ENCODE measurements at places on chromosomes 4 and X.

- no peak for DNase-seq
Observed at GRCh38 chrX:79165806-79166205, 21.3 kb downstream of the GPR174 start.

- no peak for DNase-seq
Observed at GRCh38 chr4:555566-556275, 20.4 kb downstream of the TMEM271 start.

DNA sequence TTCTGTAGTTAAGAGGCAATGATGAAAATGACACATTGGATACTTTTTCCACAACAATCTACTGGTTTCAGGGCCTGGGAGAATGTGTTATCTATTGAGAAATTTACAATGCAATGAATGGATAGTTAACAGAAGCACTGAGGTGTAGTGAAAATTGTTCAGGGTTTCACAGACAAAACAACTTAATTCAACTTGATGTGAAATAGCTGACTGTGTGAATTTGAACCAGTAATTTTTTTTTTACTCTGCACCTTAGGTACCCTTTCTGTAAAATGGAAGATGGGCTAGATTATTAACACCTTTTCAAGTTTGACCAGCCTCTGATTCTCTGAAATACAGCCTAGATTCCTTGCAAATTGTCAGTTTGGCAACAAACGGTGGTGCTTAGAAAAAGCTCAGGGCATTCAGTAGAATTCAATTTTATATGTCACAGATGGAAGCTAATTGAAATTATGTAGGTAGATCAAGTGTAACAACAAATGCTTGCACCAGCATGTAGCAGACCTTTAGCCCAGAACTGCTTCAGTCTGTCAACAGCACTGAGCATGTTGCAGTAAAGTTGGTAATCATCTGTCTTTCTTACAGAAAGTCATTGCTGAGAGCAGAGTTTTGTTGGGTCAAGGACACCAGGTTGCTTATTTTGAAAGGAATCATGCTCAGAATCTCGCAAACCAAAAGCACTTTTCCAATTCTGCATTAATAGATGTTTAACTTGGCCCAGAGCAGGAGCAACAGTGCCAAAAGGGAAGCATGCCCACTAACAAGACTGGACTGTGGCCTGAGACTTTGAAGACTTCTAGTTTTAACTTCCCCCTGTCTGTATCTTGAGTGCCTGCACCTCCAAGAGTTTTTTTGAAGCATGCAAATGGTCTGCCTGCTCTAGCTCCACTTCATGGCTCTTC lies 526.6 kb downstream of the PACRGL start:
- no peak for DNase-seq

GRCh38 chr4:36256398-36256891 lies 12.1 kb upstream of the ARAP2 start:
- no peak for DNase-seq

- no peak for DNase-seq
Observed at GRCh38 chr4:113560579-113560978, 201.0 kb downstream of the CAMK2D start.

DNA sequence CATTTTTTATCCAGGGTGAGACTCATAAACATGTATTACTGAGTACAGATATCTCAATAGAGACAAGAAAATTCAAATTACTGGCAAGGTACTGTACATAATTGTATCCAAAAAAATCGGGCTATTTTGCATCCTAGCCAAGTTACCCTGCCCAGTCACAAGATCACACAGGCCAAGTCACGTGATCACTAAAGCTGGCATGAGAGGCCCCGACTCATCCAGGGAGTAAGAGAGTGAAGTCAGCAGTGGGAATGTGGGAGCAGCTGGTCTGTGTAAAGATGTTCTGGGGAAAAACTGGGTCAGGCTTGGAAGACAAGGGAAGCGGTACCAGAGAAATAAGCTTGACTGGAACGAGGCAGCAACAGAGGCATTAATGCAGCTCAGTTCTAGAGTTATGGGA lies 119.3 kb upstream of the STS start:
- no peak for DNase-seq

GRCh38 chrX:68699960-68700746 lies 52.7 kb downstream of the STARD8 start:
- no peak for DNase-seq

GRCh38 chr4:86007042-86007441 lies 352.8 kb downstream of the MAPK10 start:
- no peak for DNase-seq

- no peak for DNase-seq
Observed at GRCh38 chr4:124642846-124643245, 69.7 kb downstream of the ANKRD50 start.

- DNase-seq: no peak
Observed at GRCh38 chr4:24768006-24768405, 27.4 kb upstream of the SOD3 start.

DNA sequence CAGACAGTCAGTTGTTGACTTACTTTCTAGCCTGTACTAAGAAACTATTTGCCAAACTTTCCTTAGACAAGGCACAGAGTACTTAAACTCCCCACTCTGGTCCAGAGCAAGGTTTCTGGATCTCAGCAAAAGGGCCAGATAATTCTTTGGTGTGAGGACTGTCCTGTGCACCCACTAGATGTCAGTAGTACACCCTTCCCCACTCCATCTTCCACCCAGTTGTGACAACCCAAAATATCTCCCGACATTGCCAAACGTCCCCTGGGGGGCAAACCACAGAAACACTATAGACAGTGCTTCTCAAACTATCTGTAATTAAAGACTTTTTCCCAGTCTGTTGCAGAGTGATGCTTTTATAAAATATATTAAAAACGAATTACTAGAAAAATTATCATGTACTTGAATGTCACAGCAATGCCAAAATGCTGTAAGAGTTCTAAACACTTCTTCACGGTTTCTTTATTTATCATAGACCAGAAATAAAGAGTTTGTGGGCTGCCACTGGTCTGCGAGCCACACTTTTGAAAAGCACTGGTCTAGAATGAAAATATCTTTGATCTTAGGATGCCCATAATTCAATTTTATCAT lies 203.5 kb downstream of the PRDM5 start:
- no peak for DNase-seq

DNA sequence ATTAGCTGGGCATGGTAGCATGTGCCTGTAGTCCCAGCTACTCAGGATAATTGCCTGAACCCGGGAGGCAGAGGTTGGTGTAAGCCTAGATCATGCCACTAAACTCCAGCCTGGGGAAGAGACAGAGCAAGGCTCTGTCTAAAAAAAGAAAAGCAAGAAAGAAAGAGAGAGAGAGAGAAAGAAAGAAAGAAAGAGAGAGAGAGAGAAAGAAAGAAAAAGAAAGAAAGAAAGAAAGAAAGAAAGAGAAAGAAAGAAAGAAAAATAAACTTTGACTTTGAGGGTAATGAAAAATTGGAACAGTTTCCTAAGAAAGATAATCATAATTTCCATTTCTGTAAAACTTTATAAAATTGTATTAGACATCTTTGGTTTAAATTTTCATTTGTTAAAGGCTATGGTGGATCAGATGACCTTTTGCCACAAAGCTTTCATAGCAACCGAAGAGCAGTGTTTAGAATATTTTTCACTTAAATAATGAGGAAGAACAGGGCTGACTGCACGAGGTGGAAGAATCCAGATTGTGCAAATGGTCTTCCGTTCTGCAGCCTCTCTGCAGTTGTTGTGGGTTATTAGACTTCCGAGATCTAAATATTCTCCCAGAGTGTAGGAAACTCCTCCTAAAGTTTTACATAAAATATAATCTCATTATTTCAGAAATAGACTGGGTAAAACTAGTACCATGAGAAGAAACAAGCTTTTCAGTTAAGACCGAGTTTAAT lies 55.9 kb downstream of the RBM47 start:
- no peak for DNase-seq

DNA sequence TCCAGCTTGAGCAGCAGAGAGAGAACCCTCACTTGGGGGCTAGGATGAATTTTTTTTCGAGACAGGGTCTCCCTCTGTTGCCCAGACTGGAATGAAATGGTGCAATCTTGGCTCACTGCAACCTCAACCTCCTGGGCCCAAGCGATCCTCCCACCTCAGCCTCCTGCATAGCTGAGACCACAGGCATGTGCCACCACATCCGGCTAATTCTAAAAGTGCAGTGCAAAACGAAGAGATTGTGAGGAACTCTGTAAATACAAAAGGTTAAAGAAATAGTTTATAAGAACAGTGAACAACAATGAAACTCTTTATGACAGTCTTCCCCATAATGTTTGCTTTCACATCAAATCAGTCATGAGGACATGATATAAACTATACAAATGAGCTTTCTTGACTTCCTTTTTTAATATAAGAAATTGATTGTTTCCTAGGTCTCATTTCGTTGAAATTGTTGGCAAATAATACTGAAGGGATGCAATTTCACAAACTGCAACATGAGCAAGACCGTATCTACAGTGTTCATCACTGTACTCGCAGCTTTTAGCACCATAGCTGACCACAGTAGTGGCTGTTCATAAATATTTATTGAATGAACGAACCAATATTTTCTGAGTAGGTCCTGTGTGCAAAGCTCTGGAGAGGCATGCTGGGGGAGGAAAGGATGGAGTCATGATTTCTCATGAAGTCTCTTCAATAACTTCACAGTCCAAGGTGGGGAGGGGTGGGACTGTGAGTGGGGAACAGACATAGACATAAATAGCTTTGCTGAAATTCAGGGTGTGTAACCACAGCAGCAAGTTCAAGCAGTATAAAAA lies 116.1 kb downstream of the SHROOM3 start:
- DNase-seq: no peak

- no peak for DNase-seq
Observed at GRCh38 chrX:73758250-73758649, 195.3 kb downstream of the CHIC1 start.

GRCh38 chr4:112127803-112128202 lies 17.5 kb upstream of the FAM241A start:
- DNase-seq: no peak

GRCh38 chrX:17521871-17522693 lies 147.1 kb downstream of the NHS start:
- DNase-seq: peak; percentile 82

DNA sequence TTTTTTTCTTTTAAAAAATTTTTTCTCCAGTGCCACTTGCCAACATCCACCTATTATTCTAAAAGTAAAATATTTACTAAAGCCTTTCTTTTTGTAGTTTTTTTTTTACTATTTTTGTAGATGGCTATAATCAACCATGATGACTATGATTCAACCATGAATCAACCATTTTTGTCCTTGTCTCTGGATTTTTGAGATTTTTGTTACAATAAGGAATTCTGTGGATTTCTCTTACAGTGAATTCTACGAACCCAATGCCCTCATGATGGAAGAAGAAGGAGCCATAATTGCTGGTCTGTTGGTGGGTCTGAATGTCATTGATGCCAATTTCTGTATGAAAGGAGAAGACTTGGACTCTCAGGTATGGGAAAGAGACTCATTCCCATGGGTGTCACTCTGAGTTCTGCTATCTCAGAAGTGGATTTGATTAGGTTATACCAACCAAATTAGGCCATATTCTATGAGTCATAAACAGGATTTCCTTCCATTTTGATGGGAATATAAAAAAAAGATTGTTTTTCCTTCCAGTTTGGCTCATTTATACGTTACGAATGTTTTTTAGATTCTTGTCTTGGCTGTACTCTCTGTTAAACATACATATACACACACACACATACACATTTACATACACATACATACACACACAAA lies 46.7 kb downstream of the RUFY3 start:
- DNase-seq: no peak

DNA sequence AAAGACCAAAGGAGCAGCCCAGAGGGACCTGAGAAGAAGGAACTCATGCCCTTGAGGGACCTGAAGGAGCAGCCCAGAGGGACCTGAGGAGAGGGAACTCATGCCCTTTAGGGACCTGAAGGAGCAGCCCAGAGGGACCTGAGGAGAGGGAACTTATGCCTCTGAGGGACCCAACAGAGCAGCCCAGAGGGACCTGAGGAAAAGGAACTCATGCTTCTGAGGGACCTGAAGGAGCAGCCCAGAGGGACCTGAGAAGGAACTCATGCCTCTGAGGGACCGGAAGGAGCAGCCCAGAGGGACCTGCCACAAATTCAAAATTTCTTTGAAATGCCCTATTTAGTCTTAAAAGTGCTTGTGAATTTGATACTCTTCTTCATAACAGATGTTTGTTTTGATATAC lies 48.5 kb upstream of the TMEM154 start:
- no peak for DNase-seq

DNA sequence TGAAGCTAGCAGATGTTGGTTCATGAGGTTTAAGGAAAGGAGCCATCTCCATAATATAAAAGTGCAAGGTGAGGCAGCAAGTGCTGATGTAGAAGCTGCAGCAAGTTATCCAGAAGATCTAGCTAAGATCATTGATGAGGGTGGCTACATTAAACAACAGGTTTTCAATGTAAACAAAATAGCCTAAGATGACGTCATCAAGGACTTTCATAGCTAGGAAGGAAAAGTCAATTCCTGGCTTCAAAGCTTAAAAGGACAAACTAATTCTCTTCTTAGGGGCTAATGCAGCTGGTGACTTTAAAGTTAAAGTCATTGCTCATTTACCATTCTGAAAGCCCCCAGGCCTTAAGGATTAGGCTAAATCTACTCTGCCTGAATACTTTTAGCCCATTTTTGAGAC lies 141.9 kb downstream of the MID1IP1 start:
- DNase-seq: no peak

DNA sequence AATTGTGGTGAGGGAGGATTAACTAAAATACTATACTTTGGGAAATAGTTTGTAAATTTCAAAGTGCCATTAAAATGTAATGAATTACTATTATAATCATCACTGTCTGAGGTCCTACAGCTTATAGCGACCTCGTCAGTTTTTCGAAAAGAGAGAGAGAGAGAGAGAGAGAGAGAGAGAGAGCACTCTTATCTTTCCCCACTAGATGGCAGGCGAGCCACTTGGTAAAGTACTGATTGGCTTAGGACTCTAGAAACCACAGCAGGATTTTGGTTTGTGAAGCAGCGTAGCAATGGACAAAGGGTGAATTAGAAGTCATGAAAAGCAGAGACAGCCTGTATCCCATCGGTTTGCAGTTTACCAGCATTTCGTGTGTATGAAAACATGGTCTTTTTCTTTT lies 52.5 kb downstream of the LINC00632 start:
- peak; percentile 77 for DNase-seq

GRCh38 chr4:136793848-136794247 lies 738.4 kb downstream of the PCDH18 start:
- DNase-seq: no peak

- peak; percentile 85 for DNase-seq
Observed at GRCh38 chrX:15854080-15854655, 445 bp downstream of the AP1S2 start.

- DNase-seq: no peak
Observed at GRCh38 chr4:37597034-37597433, 89.1 kb downstream of the RELL1 start.

- DNase-seq: no peak
Observed at GRCh38 chr4:59597536-59598329, 1602.4 kb upstream of the ADGRL3 start.

- no peak for DNase-seq
Observed at GRCh38 chr4:82201303-82201702, 172.5 kb downstream of the HNRNPD start.

DNA sequence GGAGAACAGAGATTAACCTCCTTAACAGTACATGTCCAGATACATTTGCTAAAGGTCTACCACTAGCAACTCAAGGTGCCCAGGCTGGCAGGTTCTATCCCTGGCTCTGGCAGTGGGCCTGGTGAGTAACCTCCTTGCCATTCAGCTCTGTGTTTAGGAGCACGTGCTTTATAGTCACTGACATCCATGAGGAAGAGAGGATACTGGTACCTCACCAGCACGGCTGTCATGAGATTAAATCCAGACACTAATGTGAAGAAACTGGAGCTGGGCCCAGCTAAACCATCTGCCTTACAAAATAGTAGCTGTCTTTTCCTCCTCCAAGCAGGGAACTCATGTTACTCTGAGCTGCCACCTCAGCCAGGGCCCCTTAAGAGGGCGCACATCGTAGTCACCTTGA lies 45.3 kb downstream of the GPRASP3 start:
- no peak for DNase-seq

All from endodermal cell (in vitro differentiated cells).